Stomach (tissue), 19 donors: ENCODE measurements at places on chromosomes 2 and 18.

- H3K4me3 ChIP-seq, result no peak overlapping the region
- no peaks in the 10 kb centered on the region for H3K27me3 ChIP-seq
- no peaks in the 10 kb centered on the region for H3K36me3 ChIP-seq
- H3K4me1 ChIP-seq, result no peaks in the 10 kb centered on the region
Measured at GRCh38 chr18:79881695-79882094, 69.8 kb downstream of the SLC66A2 start.

- no peaks in the 10 kb centered on the region for H3K36me3 ChIP-seq
- H3K27me3 ChIP-seq, result peaks cover 2% of the 10 kb centered on the region
- peaks cover 32% of the 10 kb centered on the region for H3K4me1 ChIP-seq
- H3K4me3 ChIP-seq, result no peak overlapping the region
- DNase-seq, result no peak
Measured at GRCh38 chr2:64862623-64863022, 126.6 kb upstream of the SLC1A4 start.

DNA sequence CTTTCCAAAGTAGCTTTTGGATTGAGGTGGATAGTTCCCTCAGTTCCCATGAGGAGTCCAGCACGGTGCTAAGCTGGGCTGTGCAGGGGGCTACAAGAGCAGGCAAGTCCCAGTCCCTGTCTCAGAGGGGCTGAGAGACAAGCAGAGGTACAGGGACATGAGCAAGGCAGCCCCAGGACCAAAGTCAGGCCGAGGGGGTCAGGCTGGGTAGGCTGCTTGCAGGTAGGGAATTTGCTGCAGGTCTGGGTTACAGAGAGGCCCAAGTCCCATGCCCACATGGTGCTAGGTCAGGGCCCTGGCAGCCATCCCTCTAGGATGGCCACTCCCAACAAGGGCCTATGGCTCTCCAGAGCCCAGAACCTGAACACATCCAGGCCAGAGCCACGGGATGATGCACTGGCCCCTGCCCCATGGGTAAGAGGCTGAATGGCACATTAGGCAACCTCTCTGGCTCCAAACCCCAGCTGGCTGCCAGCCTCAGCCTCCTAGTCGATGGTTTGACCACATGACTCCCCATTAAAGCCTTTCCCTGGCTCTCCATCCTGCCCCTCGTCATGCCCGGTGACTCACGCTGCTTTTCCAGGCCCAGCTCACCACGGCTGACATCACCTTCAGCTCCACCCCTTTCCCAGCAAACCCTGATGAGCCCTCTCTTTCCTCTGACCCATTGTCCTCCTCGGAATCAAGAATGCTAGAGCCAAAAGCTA is 83.7 kb downstream of the SDC1 start:
- peak; percentile 62 for DNase-seq
- H3K4me1 ChIP-seq, result no peaks in the 10 kb centered on the region
- no peak overlapping the region for H3K27ac ChIP-seq
- H3K27me3 ChIP-seq, result no peaks in the 10 kb centered on the region

DNA sequence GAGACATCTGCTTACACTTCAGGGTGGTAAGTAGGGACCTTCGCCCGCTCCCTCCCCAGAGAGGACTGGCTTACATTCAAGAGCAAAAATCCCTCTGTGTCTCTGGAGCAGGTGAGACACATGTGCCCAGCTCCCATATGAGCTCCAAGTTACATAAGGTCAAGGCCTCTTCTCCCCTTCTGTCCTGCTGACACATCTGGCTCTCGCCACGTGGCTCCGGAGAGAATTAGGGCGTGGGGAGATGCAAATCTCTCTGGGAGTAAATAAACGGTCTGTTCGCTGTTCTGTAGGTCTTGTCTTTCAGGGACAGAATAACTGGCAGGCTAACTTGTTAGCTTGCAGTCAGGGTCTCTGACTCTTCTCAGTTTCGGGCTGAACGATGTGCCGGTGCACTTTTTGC is 16.2 kb downstream of the MRO start:
- H3K4me3 ChIP-seq, result no peak overlapping the region
- H3K4me1 ChIP-seq, result no peaks in the 10 kb centered on the region
- DNase-seq, result no peak
- no peak overlapping the region for H3K27ac ChIP-seq
- H3K27me3 ChIP-seq, result no peaks in the 10 kb centered on the region

GRCh38 chr2:66693076-66693965 is 258.4 kb downstream of the MEIS1 start:
- peaks cover 4% of the 10 kb centered on the region for H3K4me1 ChIP-seq
- no peak for DNase-seq
- no peaks in the 10 kb centered on the region for H3K36me3 ChIP-seq
- no peak overlapping the region for H3K27ac ChIP-seq
- peak overlapping the region; percentile 35 for H3K4me3 ChIP-seq
